ENCODE measurements at places on chromosomes 2 and 18. TPM values are rescaled to one million over a fixed set of nuclear protein-coding genes. Genes with fewer than 3 reads are reported as not detected.
A peak's percentile ranks its signal among the peaks of the same experiment; 100 is the strongest.

DNA sequence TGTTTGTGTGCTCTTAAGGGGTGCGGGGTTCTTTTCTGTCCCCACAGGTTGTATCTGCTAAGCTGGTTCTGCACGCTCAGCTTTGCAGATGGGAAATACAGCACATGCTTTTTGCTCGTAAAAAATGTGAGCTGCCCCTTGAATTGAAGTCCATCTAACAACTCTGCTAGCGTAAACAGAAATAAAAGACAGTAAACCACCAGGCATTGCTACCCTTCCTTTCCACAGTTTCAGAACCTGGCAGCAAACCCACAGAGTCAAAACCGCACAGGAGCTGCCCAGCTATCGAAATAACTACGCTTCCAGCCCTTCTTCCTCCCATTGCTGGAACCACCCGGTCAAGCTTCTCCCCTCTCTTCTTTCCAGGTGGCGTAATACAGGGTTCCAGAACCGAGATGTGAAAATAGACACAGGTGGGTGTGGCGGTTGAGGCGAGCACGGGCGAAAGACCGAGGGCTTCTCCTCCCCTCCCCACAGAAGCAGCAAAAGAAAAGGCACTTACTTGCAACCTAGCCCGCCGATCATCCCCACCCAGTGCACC is 479 bp downstream of the SCN9A start:
- peak; percentile 24 for DNase-seq

DNA sequence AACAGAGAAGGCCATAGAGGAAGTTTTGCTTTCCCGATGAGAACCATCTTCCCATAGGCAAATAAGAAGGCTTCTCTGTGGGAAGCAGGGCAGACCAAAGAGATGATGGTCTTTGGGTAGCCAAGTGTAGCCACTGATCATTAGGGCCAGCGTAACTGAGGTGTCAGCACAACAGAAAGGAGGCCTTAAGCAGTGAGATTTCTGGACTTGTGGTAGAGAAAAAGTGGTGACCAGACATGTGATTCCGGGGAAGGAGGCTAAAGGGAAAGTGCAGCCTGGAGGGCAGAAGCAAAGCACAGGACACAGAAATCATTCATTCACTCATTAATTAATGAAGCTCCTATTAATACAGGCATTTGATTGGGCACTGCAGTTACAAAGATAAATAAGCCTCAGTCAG is 15.4 kb downstream of the EVA1A start:
- no peak for DNase-seq

- DNase-seq = no peak
Observed at GRCh38 chr2:151781642-151782041, 46.6 kb downstream of the ARL5A start.

Gene GRP
- not detected for polyA plus RNA-seq

DNA sequence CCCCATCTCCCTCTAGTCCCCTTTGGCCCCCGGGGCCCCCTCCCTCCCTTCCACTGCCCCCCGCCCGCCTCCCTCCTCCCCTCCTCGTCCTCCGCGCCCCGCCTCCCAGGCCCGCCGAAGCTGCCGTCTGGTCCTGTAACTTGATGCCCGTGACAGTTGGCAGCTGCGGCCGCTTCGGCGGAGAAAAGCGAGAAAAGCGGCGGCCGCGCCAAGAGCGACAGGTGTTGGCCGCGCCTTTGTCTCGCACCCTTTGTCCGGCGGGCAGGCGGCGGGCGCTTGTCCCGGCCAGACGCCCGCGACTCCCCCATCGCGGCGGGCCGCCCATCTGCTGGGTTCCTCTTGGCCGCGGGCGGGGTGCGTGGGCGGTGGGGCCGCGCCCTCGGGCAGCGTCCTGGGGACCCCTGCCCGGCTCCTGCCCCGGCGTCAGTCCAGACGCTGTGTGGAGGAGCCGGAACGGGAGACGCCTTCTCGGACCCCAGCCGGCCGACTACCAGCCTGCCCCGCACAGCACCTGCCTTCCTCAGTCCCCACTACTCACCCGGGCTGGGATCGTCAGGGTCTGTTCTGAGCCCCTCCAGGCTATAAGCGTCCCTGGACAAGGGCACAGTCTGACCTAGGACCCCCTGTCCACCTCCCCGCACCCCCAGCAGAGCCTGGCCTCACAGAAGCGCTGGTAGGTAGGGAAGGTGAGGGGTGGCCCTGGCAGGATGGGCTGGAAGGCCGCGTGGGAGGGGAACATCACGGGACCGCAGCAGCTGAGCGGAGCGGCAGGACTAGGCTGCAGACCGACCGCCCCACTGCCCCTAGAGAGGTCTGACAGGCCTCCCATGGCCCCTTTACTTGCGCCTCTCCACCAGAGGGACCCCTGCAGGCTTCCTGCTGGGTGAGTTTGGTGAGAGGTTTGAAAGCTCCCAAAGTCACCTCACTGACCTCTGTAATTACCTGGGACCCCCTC is 1.2 kb upstream of the HES6 start:
- DNase-seq = peak; percentile 48

DNA sequence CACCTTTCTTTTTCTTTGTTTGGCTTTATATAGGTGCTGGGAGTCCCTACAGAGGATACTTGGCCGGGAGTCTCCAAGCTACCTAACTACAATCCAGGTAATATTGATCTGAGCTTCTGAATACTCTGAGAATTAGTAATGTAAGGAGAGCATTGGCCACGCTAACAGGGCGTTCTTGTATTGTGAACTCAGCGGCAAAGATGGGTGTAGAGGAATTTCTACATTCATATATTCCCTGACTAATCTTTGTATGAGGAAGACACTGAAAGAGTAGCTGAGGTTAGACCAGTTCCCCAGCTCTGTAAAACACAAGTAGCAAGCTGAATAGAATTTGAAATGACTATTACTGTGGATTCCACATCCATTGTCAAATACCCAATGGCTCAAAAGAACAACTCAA is 48.5 kb downstream of the CDK15 start:
- no peak for DNase-seq

- DNase-seq = no peak
Observed at GRCh38 chr2:32248299-32248698, 16.4 kb downstream of the NLRC4 start.

- DNase-seq = no peak
Observed at GRCh38 chr2:176111309-176111663, 4.2 kb downstream of the HOXD11 start.

DNA sequence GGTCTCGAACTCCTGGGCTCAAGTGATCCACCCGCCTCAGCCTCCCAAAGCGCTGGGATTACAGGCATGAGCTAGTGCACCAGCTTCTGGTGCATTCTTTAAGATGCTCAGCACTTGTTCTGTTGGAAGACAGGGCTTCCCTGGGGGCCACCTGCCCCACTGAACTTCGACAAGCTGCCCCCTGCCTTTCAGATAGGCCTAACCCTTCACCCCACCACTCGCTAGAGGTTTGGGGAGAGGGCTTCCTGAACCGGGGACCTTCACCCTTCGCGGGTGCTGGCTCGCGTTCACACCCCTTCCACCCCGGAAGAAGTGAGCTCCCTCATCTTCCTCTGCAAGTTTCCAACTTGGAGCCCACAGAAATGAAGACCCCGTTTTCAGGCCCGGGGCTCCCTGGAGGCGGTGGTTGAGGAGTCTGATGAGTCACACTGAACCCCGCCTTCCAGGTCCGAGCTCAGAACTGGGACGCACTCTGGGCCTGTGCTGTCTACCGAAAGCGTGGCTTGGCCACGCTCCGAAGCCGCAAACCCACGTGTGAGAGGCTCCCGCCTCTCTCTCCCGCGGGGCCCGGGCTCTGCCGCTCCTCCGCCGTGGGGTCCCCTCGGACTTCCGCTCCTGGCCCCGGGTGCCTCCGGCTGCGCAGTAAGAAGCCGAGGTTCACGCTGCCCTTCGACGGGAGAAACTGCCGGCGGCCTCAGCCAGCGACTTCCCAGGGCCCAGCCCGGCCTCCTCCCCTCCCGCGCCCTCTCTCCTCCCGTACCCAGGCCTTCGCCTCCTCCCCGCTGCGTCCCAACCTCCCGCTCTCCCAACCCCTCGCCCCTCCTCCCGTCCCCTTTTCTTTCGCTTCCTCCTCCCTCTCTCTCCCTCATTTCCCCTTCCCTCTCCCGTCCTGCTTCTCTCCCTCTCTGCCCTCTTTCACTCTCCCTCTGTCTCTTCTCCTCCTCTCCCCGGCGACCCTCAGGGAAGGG is 47.5 kb upstream of the SP3 start:
- peak; percentile 82 for DNase-seq

Gene GPR75
- polyA plus RNA-seq = 0.98 TPM

DNA sequence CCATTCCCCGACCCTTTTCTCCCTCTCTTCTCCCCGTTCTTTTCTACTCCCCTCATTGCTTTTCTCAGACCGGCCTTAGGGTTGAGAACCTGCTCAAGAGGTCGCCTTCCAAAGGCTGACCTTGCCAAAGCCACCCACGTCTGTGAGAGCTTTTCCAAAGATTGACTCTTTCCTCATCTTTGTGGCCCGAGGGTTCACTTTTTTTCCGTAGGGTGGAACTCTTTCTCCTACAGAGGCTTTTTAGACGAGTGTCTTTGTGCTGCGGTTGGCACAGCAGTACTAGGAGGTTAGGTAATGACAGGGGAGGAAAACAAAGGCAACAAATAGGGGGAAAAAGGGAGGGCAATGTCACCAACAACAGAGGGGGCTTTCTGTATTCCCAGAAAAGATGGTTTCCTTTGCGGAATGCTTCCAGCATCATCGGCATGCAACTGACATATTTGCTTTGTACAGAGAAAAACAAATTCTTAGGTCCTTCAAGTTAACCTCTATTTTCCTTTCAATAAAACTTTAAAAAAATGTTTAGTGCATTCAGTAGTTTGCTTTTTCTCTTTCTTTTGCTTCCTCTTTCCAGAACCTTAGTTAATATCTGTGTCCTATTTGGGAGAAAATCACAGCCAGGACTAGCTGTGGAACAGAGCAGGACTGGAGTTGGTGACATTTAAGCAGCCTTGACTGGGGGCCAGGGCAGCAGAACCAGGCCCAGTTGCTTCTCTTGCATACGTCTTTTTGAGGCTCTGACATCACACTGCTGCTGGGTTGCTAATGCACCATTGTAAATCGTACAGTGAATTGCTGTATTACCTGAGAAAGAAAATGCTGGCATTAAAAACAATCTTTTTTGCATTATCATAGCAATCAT is 188.1 kb upstream of the FANCL start:
- no peak for DNase-seq

Gene FAM110C
- polyA plus RNA-seq = 1.4 TPM

Gene MALL
- polyA plus RNA-seq = 13.6 TPM

Gene ADGRF3
- 0.08 TPM for polyA plus RNA-seq

Gene SNTG2
- 0.19 TPM for polyA plus RNA-seq

DNA sequence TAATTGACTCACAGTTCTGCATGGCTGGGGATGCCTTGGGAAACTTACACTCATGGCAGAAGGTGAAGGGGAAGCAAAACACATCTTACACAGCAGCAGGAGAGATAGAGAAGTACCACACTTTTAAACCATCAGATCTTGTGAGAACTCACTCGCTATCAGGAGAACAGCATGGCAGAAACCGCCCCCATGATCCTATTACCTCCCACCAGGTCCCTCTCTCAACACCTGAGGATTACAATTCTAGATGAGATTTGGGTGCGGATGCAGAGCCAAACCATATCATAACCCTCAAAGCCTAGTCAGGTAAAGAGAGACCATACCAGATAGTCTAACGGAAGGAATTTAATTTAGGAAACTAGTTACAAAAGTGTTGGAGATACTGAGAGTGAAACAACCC is 182.6 kb upstream of the ACVR2A start:
- DNase-seq = no peak

DNA sequence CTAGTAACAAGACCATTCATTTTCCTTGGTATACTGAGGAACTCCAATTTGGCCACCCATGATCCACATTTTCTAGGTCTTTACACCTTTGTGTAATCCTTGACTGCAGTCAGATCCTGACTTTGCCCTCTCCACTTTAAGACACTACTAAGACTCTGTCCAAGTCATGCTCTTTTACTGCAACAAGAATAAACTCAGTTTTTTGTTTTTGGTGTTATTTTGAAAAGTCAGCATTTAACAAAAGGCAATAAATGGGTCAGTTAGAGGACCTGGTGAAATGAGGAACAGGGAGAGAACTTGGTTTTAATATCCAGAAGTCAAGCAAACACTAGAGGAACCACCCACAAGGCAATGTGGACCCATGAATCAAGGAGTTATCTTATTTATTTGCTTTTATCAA is 252.2 kb upstream of the RBBP8 start:
- DNase-seq = no peak

Gene INHBB
- polyA plus RNA-seq = 2.8 TPM

DNA sequence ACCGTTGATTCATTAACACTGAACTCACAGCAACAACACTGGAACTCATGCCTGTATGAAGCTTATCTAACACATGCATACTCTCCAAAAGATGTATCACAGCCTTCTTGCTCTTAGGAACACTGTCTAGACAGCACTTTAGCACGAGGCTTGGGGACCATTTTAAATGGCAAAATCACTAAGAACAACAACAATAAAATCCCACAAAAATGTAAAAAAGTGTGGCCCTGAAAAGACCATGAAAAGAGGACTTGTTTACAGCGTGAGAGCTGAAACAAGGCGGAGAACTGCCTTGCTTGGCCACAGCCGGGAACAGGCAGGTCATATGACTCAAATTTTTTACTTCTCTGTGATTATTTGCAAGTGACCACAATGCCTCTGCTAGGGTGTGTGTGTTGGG is 48.1 kb downstream of the CHN1 start:
- DNase-seq = no peak

Gene IL1RL1
- 1.1 TPM for polyA plus RNA-seq

- no peak for DNase-seq
Observed at GRCh38 chr2:241110607-241111439, 8.7 kb upstream of the MTERF4 start.

GRCh38 chr2:54673501-54673998 is 49.9 kb upstream of the EML6 start:
- peak; percentile 90 for DNase-seq

- DNase-seq = no peak
Observed at GRCh38 chr2:127620866-127621265, 25.1 kb upstream of the GPR17 start.

DNA sequence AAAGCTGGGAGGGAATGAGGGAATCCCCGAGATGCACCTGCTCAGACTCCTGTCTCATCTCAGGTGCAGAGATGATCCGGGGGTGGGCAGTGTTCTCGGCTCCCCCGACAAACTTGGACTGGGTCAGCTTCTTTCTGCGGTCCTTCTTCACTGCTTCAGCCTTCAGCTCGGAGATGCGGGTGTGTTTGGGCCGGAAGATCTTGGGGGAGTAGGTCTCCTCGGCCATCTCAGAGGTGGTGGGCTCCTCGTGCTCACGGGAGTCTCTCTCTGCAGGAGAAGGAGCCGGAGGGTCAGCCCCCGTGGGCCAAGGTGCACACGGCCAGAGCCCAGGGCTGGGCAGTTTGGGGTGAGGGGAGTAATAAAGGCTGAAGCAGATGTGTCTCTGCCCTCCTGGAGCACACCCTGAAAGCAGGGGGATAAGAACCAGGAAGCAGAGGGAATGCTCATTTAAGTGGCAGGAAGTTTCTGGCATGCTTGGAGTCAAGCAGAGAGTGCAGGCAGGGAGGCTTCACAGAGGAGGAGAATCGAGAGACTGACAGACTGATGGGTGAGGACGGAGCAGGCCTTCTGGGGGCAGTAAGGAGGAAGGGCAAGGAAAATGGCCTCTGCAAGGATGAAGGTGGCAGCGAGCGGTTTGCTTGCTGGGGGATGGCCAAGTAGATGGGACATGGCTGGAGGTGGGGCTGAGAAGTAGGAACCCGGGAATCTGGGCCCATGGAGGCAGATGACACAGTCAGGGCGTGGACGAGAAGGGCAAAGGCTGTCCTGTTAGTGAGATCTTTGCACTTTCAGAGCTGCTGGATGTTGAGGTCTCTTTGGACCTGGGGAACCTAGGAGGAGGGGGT is 16.3 kb downstream of the IGFBP5 start:
- DNase-seq = no peak

Gene IL1F10
- polyA plus RNA-seq = not detected
